GM04503 (cell line): ENCODE measurements at places on chromosomes 16 and 17.

GRCh38 chr16:89038811-89039735 lies 54.6 kb upstream of the ACSF3 start:
- no peak for DNase-seq

GRCh38 chr17:64778240-64779097 lies 116.4 kb upstream of the SMURF2 start:
- no peak for DNase-seq

DNA sequence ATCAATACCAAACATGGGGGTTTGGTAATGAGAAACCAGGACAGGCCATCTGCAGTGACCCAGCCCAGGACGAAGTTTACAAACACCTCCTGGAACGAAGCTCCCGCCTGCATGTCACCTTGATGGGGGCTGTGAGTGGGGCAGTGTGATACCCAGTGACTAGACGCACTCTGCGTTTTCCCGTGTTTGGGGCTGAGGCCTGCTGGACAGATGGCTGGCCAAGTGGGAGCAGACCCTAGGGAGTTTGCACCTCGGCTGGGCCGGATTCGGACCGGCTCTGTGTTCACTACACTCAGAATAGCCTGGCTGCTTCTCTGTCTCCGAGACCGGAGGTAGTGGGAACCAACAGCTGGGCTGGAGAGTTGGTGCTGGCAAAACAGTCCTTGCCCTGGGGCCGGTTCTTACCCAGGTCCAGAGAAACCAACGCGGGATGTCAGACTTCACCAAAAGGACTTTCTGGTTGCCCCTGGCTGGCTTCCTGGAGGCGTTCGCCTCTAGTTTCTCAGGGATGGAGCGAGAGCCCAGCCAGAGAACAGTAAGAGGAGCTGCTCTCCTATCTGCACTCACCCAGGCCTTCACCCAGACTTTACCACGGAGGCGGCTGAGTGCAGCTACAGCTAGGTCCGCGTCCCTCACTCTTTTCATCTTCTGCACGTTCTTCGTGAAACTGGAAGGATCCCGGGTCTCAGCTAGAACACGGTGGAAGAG lies 20.4 kb downstream of the CARHSP1 start:
- no peak for DNase-seq

GRCh38 chr16:84561291-84561690 lies 56.6 kb downstream of the COTL1 start:
- DNase-seq = no peak

DNA sequence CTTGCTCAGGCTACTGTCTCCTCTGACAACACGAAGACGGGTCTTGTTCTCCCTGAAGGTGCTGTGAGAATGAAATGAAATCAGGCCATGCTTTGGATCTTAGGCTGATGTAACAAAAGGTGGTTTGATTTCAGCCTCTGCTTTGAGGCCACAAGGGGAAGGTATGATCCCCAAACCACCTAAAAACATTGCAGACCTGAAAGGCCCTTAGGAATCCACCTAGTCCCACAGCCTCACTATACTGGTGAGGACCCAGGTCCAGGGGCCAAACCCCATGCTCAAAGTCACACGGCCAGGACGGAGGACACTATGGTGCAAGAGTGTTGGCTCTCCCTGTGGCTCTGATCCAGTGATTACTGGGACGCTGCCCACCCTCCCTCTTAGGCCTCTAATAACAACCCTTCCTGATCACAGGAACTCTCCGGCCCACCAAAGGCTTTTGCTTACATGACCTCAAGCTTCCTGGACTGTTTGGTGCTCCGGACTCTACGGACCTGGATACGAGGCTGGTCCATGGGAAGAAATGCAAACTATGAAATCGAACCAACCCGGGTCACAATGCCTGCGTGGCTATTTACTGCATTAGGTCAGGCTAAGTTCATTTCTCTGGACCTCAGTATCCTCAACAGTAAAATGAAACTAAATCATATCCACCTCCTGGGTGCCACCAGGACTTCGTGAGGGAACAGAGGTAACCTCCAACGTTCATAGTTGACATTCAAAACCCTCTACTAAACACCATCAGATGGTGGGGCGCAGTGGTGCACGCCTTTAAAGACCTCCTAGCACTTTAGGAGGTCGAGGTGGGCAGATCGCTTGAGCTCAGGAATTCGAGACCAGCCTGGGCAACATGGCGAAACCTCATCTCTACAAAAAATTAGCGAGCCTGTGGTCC lies 1.5 kb downstream of the TRIM25 start:
- no peak for DNase-seq

- DNase-seq = no peak
Measured at GRCh38 chr16:20799599-20799998, 6.7 kb downstream of the ERI2 start.

- no peak for DNase-seq
Measured at GRCh38 chr16:79814124-79814523, 213.6 kb upstream of the MAF start.

DNA sequence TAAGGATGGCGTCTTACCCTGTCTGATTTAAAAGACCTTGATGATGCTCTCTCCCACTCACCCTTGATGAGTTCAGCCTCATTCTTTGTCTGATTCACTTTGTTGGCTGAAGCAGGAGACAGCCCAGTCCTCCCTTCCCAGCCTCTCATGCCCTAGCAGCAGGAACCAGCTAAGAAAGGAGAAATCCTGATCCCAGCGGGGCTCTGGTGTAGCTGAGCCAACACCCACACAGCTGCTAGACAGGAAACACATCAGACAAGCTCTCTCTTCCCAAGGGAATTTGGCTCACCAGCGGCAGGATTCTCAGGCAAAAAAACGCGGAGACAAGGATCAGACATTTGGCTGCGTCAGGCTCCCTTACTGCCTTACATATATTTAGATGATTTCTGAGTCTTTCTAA lies 211.5 kb downstream of the CDH11 start:
- DNase-seq = peak; percentile 66

DNA sequence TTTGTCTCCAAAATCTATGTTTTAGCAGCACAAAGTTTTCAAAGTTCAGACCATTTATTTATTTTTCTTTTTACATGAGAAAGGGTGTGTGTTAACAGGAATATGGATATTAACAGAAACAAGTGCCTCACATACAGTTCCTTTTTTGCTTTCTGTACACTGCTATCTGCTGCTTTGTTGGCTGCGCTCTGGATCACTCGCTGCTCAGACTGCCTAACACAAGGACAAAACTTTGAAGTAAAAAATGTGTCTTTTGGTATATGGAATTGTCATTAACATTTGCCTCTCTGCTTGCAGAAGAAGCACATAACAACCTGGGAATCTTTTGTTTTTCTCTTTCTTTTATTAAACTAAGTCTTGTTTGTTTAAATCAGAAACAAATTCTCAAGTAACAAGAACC lies 262.8 kb downstream of the ZFHX3 start:
- no peak for DNase-seq

DNA sequence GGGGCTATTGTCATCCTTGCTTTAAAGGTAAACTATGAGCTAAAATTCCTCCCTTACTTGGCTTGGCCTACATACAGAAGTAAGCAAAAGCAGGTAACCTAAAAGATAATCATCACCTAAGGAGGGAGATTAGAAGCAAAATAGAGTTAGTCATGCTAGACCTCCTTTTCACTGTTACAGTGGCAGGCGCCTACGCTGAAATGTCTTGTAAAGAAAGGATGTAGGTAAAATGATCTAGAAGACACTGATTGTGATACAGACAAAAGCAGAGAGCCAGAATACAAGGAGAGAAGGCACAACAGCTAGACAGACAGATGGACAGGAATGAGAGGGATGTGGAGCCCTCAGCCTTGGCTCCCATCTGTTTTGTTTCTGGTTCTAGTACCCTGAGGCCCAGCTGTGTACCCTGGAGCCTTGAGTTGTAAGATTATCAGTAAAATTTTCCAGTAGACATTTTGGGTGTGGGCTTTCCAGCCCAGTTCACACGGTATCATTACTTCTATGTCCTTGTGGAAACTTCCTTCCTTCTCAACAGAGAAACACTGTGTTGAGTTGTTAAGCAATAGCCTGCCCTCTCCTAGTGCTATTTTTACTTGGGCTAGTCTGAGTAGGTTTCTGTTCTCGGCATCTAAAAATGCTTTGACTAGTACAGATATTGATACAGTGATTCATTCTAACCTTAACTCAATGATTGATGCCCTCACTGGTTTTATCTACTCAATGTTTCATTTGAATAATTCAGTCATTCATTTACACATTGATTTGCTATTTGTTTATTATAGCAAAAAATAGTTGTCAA lies 7.7 kb upstream of the C16orf78 start:
- no peak for DNase-seq

GRCh38 chr17:4788807-4789700 lies at the start of gene GLTPD2:
TSS of gene GLTPD2 (plus strand) at chr17:4788964. CDS start at chr17:4789012, 48 bp downstream.
- DNase-seq = no peak

DNA sequence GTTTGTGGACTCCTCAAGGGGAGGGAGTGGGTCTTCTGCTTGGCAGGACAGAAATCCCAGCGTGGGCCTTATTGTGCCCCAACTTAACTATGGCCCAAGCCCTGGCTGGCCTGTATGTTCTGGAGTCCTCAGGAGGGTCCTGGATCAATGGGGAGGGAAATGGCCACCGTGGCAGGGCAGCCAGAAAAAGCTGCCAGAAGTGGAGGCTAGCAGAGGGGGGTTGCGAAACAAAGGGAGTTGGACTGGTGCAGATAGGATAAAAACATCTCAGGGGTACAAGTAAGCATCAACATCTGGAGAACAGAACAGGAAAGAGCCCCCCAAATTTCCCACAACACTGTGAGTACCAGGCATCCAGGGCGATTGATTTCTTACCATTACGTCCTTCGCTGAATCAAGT lies 3.7 kb upstream of the CACNG1 start:
- no peak for DNase-seq

DNA sequence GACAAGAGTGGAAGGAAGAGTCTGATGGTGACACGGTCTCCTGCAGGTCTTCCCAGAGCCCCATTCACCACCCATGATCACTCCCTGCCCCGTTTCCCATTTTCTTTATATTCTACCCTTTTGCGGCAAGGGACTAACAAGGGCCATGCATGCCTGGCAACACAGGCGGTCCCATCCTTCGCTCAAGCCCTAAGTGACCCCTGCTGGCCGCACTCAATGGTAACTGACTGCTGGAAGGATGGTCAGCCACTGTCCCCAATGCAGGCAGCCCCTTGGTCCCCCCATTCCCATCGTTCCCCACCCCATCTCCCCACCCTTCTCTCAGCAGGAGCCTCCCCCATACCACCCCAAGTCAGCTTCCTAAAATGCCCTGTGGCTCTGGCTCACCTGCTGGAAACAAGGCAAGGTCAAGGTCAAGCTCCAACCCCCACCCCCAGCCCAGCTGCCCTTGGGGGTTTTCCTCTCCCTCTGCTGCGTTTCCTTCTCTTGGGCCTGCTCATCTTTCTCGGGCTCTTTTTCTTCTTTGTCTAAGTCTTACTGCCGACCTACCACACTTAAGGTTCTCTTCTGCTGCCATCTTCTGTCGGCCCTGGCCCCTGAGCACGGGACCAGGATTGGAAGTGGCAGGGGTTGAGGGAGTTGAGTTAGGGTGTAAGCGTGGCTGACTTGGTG lies 116.0 kb downstream of the RPTOR start:
- no peak for DNase-seq
